ENCODE measurements at places on chromosomes 5 and 9.

- peak; percentile 41 for DNase-seq
Observed at GRCh38 chr5:59587489-59588337, 305.8 kb downstream of the PDE4D start.

GRCh38 chr5:179607160-179607931 is 16.1 kb downstream of the HNRNPH1 start:
- DNase-seq, result no peak

- no peak for DNase-seq
Observed at GRCh38 chr9:132575005-132575609, 7.3 kb upstream of the BARHL1 start.

- no peak for DNase-seq
Observed at GRCh38 chr9:13728917-13729811, 449.7 kb upstream of the MPDZ start.

DNA sequence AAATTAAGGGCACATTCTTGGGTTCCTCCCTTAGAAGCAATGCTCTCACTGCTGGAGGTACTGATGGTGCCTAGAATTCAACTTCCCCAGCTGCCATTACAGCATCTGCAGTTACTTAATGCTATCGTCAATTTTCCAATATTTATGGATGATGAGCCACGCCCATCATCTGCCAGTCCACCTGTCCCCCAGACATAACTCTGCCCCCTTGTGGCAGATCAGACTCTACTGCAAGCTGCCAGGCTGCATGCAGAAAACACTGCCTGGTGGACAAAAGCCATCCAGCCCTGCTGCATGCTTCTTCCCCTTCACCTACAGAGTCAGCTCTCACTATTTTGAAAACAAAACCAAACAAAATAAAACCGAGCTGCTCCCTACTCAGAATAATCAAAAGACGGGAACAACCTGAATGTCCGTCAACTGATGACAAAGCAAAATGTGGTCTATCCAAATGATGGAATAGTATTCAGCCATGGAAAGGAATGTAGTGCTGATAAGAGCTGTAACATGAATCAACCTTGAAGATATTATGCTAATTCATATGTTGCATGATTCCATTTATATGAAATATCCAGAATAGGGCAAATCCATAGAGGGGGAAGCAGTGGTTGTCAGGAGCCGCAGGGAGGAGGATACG is 66.4 kb downstream of the RETREG1 start:
- DNase-seq, result no peak

- no peak for DNase-seq
Observed at GRCh38 chr9:94182532-94182931, 76.6 kb upstream of the ZNF169 start.

- no peak for DNase-seq
Observed at GRCh38 chr9:84754461-84754860, 84.9 kb downstream of the NTRK2 start.

GRCh38 chr9:26773056-26773455 is 119.5 kb downstream of the CAAP1 start:
- no peak for DNase-seq

- no peak for DNase-seq
Observed at GRCh38 chr5:126138281-126138931, 284.8 kb upstream of the GRAMD2B start.
